ENCODE measurements at places on chromosomes 6 and 20. TPM values are rescaled to one million over a fixed set of nuclear protein-coding genes. Genes with fewer than 3 reads are reported as not detected.
A peak's percentile ranks its signal among the peaks of the same experiment; 100 is the strongest.

The FAM209B gene
- not detected for total RNA-seq

The CDH4 gene
- total RNA-seq: 57.4 TPM

The MAPK13 gene
- total RNA-seq: 11.8 TPM

DNA sequence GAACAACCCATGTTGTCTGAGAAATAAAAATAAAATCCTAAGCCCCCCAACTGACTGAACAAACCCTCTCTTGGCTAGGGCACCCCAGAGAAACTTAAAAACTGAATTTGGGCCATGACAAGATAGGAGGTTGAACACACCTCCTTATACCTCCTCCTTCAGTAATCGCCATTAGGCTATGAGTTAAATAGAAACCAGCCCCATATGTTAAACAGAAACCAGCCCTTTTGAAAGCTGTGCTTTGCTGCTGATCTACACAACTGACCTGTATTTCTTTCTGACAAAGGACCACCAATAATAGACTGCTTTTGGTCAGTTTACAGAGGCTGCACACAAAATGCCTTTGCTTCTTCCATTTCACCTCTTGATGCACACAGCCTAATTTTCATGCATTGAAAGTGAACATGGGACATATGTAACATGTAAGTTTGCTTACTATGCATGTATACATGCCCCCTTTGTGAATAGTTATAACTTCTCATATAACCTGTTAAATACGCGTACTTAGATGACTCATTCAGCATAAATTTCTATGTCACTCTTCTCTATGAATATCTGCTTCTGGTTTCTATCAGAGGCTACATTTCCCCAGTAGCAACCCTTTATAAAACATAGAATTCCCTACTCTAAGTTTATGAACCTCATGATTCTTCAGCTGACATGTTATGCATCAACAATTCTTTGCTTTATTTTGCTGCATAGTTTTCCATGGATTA is 462.9 kb downstream of the COL12A1 start:
- DNase-seq: no peak

- no peak for DNase-seq
Measured at GRCh38 chr20:20624914-20625313, 87.5 kb downstream of the RALGAPA2 start.

DNA sequence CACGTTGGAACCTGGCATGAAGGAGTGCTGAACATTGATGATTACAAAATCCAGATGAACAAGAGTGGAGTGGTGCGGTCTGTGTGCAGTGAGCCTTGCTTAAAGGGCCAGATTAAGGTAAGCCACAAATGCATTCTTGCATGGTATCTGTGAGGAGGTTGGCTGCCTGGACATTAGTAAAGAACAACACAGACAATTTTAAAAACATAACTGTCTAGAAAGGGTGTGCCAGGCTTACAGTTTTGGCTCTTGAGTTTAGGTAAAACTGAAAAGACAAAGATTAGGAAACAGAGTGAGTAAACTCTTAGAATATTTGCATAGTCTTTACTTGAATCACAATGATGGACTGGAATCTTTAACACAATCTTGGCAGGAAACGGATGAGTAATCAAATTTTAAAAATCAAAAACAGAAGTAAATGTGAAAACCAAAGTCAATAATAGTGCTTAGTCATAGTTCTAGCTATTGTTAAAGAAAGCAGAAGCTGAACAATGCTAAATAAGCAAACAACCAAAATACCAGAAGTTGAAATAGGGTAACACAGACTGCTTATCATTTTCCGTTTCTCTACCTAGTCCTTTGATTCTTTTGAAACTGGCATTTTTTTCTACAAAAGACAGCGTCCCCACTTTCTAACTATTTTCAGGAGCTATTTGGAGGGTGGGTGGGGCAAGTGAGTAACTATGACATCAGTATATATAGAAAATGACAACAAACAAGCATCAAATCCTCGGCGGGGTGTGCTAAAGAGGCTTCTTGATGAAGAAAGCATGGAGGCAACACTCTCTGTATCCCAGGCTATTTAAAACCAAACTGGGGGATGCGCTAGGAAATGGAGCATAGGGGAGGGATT is 185.8 kb upstream of the RAB32 start:
- peak; percentile 70 for DNase-seq

Measured in mammary epithelial cell (primary cell).